ENCODE measurements at places on chromosomes 5 and 9.

DNA sequence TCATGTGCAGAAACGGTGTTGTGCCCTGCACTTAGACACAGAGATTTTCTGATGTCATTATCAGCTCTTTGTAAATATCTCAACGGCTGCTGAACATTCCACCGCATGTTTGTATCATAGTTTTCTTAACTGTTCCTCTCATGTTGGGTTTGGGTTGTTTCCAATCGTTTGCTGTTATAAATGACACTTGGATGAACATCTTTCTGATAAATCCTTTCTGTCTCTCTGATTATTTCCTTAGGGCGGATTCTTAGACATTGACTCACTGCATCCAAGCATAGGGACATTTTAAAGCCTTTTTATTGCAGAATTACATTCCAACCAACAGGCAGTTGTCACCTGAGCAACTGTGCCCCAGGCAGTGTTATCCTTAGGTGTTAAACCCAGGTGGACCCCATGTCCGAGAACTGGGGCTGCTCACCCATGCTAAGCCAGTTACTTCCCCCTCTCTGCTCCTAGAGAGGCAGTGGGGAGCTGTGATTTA is 28.5 kb downstream of the COL5A1 start:
- DNase-seq, result no peak

GRCh38 chr9:97978371-97979130 is 4.6 kb upstream of the ANP32B start:
- DNase-seq, result no peak

GRCh38 chr5:33530183-33531036 is 89.6 kb downstream of the TARS1 start:
- no peak for DNase-seq

DNA sequence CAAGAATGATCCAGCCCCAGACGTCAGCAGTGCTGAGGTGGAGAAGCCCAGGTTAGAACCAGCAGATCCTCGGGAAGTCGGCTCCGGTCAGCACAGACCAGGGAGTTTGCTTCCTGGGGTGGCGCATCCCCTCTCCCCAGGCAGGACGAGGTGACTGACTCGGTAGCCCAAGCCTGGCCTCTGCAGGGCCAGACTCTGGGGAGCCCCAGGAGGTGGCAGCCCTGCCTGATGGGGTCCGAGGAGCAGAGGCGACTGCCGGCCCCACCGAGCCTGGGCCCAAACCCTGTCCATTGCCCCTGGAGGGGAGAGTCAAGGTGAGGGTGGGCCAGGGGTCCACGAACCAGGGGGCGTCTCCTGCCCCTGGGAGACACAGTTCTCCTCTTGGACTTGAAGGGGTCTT is 52.9 kb upstream of the SARDH start:
- no peak for DNase-seq

DNA sequence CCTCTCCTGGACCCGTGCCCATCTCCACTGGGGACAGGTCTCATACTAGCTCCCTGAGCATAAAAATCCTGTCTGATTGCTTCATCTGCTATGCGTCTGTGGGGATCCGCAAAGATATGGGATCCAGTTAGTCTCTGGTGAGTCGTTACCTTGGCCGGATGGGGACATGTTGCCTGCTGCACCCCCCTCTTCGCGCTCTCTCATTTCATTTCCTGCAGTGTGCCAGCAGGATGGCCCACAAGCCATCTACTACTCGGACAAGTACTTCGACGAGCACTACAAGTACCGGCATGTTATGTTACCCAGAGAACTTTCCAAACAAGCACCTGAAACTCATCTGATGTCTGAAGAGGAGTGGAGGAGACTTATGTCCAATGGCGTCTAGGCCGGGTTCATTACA is 17.0 kb upstream of the CEP78 start:
- DNase-seq, result no peak

- DNase-seq, result no peak
Observed at GRCh38 chr9:135590486-135591079, 29.0 kb downstream of the PAEP start.

- peak; percentile 90 for DNase-seq
Observed at GRCh38 chr9:34458013-34458958, at the start of the genes DNAI1 and FAM219A. Gene DNAI1 (plus strand): TSS chr9:34458805. CDS start chr9:34459006, 201 bp downstream. Gene FAM219A (minus strand): TSS chr9:34458570. CDS start chr9:34458263, 307 bp downstream.

GRCh38 chr5:58231041-58231440 is 228.8 kb downstream of the PLK2 start:
- no peak for DNase-seq

DNA sequence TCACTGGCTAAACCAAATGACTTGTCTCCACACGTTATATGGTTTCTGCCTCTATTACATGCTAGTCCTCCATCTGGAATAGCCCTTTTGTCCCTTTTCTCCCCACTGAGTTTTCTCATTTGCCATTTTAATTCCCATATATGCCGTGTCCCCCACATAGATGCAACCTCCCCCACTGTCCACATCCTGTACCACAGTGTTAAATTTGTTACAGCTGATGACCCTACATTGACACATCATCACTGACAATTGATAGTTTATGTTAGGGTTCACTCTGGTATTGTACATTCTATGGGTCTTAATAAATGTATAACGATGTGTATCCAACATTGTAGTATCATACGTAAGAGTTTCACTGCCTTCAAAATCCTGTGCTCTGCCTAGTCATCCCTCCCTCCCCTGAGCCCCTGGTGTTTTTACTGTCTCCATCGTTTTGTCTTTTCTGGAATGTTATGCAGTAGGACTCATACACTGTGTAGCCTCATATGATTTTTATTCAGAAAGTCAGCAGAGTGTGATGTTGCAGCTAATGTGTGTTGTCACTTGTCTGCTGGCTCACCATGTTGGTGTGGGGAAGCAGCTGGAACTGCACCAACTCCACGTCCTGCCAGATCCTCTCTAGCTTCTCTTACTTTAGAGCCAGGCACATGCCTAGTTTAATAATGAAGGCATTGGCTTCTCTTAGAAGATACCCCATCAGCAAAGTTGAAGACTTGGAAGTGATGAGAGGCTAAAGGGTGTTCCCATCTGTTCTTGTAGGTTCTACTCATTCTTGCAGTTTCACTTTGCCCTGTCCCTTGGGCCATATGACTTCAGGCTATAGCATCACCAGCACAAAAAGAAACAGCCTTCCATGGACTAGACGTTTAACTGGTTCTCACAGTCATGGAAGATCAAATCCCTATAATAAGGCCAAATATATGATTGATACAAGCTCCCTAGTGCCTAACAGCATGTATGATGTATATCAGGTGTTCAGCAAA is 30.2 kb downstream of the LRRC70 start:
- DNase-seq, result no peak

- DNase-seq, result no peak
Observed at GRCh38 chr5:28400076-28400475, 1361.7 kb upstream of the CDH9 start.

- no peak for DNase-seq
Observed at GRCh38 chr5:87231037-87231808, 36.5 kb upstream of the RASA1 start.

GRCh38 chr9:116154334-116154975 is 864 bp downstream of the PAPPA start:
- DNase-seq, result no peak

GRCh38 chr5:79062436-79062835 is 7.0 kb downstream of the DMGDH start:
- no peak for DNase-seq

GRCh38 chr5:82982846-82983245 is 94.3 kb downstream of the TMEM167A start:
- DNase-seq, result no peak

- DNase-seq, result no peak
Observed at GRCh38 chr5:40681363-40682153, 1.8 kb downstream of the PTGER4 start.

GRCh38 chr9:17987189-17987588 is 408.3 kb downstream of the SH3GL2 start:
- DNase-seq, result no peak

GRCh38 chr5:141050622-141051520 is at the start of gene PCDHB1:
Gene PCDHB1 (plus strand): TSS chr5:141051374. CDS start chr5:141051471, 97 bp downstream.
- DNase-seq, result no peak

DNA sequence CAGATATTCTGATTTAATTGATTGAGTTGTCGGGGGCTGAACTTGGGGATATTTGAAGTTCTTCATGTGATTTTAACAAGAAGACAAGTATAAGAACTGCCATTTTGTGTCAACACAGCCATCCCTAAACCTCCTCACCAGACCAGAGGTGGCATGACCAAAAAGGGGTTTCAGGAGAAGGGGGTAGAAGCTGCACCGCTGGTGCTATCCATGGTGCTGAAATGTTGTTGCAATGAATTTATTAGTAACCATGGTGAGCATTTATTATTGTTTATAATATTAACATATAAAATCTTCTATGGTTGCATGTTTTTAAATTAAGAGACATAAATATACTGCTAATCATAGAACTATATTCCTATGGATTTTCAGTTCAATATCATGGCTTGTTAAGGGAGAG is 72.3 kb downstream of the GNA14 start:
- no peak for DNase-seq

DNA sequence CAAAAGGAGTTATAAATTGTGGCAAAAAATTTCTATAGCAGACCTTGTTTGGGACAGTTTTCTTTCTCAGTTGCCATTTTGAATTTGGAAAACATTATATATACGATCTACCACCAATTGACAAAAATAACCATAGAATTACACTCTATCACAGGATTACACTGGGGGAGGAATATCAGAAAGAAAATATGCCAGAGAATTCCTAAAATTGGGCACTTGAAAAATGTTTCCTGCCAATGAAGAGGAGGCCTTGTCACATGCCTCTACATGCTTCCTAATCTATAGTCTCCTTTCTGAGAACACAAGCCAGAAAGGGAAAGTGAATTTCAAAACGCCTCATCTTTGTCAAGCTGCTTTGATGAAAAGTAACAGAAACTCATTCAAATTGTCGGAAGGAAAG is 78.5 kb upstream of the DNAH5 start:
- DNase-seq, result no peak

DNA sequence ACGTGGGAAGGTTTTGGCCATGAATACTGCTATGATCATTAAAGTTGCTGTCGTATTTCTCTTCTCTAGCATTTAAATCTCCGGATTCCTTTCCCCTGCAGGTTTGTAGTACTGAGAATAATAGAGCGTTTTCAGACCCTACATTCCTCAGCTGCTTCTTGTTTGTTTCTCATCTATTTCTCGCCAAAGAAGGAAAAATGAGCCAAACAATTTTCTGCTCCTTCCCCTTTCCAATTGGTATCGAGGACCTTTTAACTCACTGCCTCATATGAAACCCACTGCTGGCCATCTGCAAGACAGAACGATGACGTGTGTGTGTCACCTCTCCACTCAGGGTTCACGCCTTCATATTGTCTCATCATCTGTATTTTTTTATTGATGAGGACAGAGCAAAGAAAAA is 689.4 kb upstream of the WWC1 start:
- no peak for DNase-seq

- peak; percentile 99 for DNase-seq
Observed at GRCh38 chr9:114372921-114373448, 14.8 kb downstream of the AKNA start.

- DNase-seq, result no peak
Observed at GRCh38 chr5:32790411-32790951, 79.4 kb downstream of the NPR3 start.

- DNase-seq, result no peak
Observed at GRCh38 chr5:30765706-30766105, 427.8 kb upstream of the CDH6 start.

GRCh38 chr5:62465985-62466925 is 53.7 kb downstream of the IPO11 start:
- no peak for DNase-seq

DNA sequence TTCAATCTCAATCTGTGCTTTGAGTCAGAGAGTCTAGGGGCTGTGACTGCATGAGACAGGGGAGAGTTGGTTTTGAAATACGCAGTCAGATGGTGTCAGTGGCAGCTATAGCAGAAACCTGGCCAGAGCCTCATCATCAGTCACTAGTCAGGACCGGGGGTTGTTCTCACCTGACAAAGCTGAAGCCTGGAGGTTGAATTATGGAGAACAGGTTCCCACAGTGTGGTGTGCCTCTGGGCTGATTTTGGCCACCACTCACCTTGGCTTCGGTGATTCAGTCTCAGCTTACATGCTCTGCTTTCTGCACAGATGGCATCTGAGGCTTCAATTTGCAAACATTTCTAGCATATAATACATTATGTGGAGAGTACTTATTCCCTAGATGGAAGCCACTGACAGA is 387.3 kb downstream of the YTHDC2 start:
- DNase-seq, result no peak

GRCh38 chr5:31611002-31611401 is 27.9 kb upstream of the PDZD2 start:
- no peak for DNase-seq

- DNase-seq, result no peak
Observed at GRCh38 chr5:109567374-109568044, 122.2 kb upstream of the MAN2A1 start.

DNA sequence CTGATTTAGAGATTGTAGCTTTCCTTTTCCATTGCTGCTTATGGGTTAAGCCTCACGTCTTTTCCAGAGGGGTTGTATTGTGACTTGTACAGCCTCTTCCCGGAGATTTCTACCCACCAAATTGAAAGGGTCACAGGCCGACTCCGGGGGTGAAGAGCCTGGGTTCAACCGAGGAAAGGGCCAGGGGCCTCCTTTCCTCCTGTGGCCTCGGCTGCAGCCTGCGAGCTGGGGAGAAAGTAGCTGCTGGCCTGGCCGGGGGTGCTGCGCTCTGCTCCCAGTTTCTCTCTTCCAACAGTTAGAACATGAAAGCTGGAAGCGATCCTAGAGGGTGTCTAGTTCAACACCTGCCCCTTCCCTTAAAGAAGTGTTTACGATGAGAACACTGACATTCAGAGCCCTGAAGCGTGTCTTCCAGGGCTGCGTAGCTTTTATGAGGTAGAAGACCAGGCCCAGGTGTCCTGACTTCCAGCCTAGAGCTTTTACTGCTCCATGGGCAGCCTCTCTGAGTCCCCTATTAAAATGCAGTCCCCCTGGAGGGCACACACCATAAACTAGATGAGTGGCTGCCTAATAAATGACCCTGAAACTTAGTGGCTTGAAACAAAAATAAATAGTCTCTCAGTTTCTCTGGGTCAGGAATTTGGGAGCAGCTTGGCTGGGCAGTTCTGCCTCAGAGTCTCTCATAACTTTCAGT is 56.9 kb downstream of the ACER2 start:
- DNase-seq, result no peak

DNA sequence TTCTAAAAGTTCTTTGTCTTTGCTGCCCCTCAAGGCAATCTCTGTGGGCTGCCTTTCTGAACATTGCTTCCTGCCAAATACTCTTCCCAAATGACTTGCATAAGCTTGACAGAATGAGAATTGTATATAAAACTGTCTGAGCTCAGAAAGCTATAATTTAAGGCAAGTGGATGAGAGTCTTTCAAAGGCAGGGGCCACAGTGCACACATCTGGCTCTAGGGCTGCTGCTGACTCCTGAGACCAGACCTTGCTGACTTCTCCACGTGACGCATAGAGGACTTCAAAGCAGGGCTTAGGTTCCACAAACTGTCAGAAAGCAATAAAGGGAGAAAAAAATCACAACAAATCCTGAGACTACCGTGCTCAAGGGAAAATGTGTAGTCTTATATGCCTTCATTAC is 79.4 kb upstream of the DIRAS2 start:
- DNase-seq, result no peak

DNA sequence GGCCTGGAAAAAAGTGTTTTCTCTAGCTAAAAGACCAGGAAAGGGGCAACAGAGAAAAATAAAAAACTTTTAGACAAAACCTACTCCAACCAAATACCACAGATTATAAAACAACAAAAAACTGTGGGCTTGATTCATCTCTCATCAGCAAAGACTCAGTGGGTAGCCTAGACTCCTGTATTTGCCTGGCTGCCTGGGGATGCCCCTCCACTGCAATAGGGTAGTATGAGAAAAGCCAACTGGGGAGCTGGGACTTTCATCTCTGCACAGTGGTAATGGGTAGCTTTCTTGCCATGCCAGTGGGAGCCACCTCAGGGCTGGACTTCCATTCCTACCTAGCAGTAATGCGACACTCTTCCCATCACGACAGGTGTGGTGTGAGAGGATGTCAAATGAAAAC is 7.5 kb downstream of the ZNF484 start:
- DNase-seq, result no peak

Data from GF-D8 (cell line).